Left lobe of liver (tissue), 2 donors: ENCODE measurements at places on chromosomes 3 and 15.

DNA sequence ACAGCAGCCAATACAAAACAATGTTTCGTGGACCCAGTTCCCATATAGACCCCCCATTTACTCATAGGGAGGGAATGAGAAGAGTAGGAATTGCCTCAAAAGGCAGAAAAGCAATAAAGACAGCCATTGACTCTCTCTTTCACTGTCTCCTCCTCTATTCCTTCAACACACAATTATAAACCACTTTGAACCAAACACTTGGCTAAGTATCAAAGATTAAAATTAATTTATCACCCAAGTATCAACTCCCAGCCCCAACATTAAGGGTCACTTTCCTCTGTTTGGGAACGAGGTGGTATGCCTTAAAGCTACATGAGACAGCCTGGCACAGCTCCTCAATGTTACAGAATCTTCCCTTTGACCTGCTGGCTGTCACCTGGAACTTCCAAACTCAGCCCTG, 16.4 kb upstream of the LRIG1 start:
- no peak for DNase-seq

DNA sequence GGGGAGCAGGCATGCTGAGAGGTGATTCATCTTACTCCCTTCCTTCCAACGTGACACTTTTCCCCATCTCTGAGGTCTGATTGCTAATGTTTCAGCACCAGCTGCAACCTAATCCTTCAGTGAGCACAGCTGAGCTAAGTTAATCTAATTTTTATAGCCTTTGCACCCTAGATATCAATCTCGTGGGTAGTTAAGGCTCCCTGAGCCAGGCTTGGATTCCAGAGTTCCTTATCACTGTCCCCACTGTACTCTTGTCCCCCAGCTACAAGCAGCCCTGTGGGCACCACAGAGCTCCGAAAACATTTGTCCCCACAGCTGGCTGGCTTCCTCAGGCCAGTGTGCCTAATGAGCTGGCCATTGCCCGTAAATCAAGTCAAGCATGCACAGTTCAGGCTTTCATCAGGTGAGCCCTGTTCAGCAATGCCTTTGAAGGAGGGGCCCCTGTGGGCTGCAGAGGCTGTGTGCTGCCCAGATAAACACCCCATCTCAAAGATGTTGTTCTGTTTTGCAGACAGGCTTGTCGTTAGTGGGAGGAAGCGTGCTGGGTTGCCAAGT, 376.9 kb upstream of the RASGRP1 start:
- DNase-seq = no peak

GRCh38 chr15:93246266-93247242, 157.5 kb upstream of the RGMA start:
- peak; percentile 33 for DNase-seq

- no peak for DNase-seq
Measured at GRCh38 chr3:158810823-158811724, 9.2 kb downstream of the MFSD1 start.

DNA sequence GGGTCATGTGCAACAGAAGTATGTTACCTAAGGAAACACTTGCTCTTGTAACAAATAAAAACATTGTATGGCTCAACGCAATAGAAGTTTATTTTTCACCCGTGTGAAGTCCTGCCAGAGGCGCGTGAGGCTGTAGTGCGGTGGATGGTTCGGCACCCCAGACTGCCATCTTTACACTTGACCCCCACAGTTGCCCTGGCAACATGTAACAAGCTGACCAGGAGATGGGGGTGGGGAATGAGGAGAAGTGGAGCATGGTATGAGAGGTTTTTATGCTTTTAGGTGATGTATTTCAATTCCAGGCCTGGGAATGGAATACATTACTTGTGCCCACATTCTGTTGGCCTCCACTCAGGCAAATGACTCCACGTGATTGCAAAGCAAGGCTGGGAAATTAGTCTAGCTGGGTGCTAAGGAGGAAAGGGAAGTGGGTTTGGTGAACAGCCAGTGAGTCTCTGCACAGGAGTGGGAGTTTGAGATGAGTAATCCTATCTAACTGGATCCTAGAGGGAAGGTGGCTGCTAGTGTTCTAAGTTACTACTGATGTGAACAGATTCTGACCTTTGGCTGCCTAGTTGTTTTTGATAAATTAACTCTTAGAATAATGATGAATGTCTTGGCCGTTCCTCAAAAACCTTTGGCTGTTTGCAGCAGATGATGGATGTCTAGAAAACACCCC, 33.8 kb upstream of the GREM1 start:
- no peak for DNase-seq

DNA sequence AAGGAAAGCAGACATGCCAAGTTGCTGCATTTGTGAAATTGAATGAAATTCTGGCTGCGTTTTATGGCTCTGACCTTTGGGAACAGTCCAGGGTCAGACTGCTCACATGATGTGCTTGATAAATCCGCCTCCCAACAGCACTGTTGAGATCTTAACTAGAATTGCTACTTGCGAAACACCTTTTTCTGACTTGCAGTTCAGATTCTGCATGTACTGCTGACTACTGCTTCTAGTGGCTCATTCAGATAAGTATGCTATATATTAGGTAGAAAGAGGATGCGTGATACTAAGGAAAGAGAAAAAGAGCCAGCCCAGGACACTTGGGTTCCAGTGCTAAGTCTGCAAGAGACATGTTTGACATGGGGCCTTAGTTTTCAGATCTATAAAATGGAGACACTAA, 129.4 kb downstream of the LPP start:
- peak; percentile 83 for DNase-seq

GRCh38 chr15:71290002-71290401, 174.7 kb downstream of the THSD4 start:
- DNase-seq = no peak

- no peak for DNase-seq
Measured at GRCh38 chr15:70201425-70201775, 103.7 kb upstream of the TLE3 start.

- no peak for DNase-seq
Measured at GRCh38 chr3:127970966-127971592, 56.0 kb downstream of the KBTBD12 start.

GRCh38 chr3:123688241-123688747, 103.4 kb upstream of the HACD2 start:
- no peak for DNase-seq

- no peak for DNase-seq
Measured at GRCh38 chr3:171393032-171393744, 67.0 kb downstream of the TNIK start.

DNA sequence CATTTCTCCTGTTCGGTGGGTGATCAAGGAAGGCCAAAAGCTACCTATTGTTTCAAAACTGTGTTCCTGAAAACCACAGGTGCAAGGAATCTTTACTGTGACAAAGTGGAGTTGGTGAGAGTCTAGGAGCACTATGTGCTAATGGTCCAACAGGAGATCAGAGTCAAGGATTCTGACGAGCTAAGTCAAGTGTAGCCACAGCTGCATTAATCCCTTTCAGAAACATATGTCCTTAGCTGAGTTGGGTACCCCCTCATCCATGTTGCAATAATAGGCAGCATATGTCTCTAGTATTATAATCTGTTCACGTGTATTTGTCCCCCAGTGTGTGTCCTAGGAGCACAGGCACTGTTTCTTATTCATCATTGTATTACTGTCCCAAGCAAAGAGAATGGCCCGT, 1.7 kb downstream of the VPS39 start:
- DNase-seq = no peak

GRCh38 chr3:125302932-125303331, 72.2 kb downstream of the ZNF148 start:
- DNase-seq = no peak

- DNase-seq = no peak
Measured at GRCh38 chr3:171306631-171307030, 153.6 kb downstream of the TNIK start.

DNA sequence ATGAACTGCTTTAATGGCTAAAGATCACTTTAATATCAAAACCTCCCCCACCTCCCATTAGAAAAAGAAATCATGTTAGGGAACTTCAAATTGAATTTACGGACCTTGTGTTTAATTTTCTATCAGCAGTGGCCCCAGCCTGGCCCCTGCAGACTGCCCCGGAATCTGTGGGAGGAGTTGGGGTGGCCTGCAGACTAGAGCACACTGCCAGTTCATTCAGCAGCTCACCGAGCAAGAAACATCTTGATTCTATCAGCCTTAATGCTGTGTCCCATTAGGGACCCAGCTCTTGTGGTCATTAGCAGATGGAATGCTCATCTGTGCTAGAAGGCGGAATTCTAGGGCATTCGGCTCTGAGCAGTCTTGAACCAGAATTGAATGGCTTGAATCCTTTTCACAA, 54.2 kb downstream of the FLNB start:
- no peak for DNase-seq

DNA sequence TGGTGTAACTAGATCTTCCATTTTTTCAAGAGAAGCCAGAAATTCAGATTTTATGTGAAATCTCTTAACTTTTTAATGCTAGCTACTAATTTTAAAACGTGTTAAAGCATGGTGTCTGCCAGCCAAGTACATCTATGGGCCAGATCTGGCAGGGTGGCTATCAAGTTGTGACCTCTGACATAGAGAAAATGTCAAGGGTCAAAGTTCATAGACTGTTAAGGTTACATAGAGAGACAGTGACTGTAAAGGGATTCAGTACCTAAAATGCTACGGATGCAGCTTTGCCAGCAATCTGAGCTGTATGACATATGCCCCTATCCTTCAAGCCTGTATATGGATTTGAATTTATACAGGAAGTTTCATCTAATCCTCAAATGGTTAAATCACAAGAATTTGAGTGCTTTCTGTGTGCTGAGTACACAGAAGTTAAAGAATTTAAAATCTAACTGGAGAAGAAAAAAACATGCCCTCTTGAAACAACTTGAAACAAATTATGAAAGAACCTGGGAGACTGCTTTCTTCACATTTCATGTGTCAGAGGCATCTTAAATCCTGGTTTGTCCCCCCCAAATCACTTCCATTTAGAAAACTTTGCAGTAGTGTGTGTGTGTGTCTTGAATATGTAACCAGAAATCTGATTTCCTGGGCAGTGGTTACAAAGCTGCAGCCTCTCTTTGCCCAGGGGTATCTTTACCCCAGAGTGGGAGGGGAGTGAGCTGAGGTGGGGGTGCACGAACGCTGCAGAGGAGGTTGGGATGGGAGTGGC, 895 bp upstream of the ARHGAP31 start:
- no peak for DNase-seq

DNA sequence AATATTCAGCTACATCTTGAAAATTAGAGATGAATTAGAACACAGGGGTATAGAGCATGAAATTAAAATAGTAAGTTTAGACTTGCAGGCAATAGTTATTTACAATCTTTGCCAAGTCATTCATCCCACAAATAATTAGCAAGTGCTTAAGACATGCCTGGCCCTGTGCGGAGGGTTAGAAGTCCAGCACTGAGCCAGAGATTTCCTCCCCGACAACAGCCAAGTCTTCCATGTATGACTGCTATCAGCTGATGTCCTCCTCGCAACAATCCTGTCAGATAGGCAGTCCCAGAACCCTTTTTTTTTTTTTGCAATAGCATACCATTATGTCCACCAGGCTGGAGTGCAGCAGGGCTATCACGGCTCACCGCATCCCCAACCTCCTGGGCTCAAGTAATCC, 14.6 kb downstream of the SIN3A start:
- no peak for DNase-seq

DNA sequence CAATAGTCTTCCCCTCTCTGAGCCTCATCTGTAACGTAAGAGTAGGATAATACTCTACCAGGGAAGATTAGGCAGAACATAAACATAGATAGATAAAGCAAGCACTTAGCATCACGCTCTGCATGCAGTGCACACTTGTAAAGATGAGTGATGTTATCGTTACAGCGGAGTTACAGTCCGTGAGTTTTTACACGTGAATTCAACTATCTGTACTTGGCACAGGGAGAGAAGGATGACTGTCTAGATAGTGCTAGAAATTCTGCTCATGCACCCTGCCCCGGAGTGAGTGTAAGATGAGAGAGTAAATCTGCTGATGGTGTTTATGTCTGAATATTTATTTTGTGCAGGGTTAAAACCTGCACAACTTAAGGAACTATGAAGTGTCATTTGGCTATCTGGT, 35.8 kb downstream of the HAPLN3 start:
- DNase-seq = no peak

GRCh38 chr15:57358571-57358970, 17.7 kb upstream of the CGNL1 start:
- DNase-seq = no peak

- peak; percentile 40 for DNase-seq
Measured at GRCh38 chr3:53820756-53821580, 25.3 kb downstream of the CHDH start.

GRCh38 chr3:133836497-133837158, 31.0 kb downstream of the SRPRB start:
- DNase-seq = no peak

DNA sequence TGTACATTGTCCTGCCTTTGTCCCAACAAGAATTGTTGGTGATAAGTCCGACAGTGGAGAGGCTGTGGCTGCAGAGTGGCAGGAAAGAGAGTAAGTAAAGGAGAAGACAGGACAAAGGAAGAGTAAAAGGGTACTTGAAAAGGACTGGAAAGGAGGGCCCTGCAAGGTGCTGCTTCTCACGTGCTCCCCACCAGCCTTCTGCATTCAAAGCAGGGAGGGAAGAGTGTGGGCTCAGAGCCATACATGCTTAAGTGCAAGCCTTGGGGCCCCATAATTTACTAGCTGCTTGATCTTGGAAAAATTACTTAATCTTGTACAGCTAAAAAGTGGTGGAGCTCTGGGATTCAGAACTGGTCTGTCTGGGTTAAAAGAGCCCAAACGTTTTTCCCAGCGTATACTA, 29.9 kb downstream of the MME start:
- no peak for DNase-seq

- no peak for DNase-seq
Measured at GRCh38 chr3:53705774-53706173, 140.4 kb downstream of the CHDH start.

- DNase-seq = peak; percentile 55
Measured at GRCh38 chr3:4474683-4475490, 7.8 kb upstream of the SUMF1 start.

DNA sequence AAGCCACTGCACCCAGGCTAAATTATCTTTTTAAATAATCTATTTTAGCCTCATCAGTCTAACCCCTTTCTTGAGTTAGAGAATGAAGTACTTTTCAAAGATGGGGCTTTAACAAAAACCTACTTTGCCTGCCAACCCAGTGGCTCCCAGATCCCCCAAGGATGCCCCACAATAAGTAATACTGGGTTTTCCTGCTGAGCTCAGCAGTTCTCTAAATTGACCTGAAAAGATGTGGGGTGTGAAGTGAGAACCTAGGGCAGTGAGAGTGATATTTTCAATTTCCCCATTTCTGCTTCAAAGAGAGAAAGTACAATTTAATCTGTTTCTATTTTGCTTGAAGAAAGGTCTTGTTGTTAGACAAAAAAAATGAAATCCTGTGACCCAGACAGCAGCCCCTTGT, 318.5 kb upstream of the UMPS start:
- DNase-seq = no peak

- no peak for DNase-seq
Measured at GRCh38 chr3:81776643-81777042, 15.2 kb upstream of the GBE1 start.
